ENCODE measurements at places on chromosomes 16 and 17. TPM values are rescaled to one million over a fixed set of nuclear protein-coding genes. Genes with fewer than 3 reads are reported as not detected.

GRCh38 chr16:81313701-81314602, 810 bp upstream of the GAN start:
- DNase-seq = no peak

- DNase-seq = peak; percentile 83
These were observed 1.2 kb downstream of the JUP start for GRCh38 chr17:41785091-41785858.

GRCh38 chr16:50696575-50697420, 3.4 kb downstream of the NOD2 start:
- no peak for DNase-seq

DNA sequence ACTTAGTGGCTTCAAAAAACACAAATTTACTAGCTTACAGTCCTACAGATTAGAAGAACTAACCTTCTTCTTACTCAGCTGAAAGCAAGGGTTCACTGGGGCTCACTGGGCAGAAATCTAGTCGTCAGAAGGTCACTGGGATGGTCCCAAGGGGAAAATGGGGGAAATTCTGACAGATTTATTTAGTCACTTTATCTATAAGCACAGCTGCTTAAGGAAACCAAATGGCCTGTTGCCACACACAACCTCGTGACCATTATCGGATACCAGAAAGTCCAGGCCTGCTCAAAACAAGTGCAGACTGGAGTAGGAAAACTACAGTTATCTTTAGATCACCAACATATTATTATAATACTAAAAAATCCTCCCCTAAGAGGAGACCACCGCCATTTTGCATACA, 374.6 kb upstream of the ASIC2 start:
- DNase-seq = peak; percentile 6

DNA sequence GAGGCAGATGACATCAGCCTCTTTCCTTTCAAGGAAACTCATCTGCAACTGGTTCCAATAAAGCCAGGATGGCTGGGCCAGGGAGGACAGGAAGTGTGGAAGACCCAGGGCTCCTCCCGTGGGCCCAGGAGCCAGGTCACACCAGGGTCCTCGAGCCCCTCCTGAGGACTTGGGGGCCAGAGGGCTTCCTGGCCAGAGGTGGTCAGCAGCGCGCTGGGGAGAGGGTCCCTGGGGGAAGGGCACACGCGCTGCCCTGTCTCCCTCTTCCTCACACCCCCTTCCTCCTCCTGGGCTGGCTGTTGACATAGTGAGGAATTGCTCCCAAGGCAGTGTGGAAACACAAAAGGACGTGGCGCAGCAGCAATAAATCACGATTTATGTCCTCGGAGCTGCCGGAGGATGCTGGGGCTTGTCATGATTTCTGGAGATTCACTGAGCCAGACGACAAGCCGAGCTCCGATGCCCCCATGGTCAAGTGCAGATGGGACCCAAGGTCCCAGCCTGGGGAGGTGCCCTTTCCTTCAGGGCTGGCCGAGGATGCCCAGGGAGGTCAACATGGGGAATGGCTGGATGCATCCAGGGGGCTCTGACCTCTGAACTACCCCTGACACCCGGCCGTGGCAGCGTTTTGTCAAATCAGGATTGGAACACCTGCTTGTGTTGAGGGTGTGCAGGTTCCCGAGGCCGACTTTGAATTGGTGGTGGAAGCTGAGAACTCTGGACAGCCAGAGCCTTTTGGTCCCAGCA, 152.6 kb downstream of the IRF8 start:
- no peak for DNase-seq

DNA sequence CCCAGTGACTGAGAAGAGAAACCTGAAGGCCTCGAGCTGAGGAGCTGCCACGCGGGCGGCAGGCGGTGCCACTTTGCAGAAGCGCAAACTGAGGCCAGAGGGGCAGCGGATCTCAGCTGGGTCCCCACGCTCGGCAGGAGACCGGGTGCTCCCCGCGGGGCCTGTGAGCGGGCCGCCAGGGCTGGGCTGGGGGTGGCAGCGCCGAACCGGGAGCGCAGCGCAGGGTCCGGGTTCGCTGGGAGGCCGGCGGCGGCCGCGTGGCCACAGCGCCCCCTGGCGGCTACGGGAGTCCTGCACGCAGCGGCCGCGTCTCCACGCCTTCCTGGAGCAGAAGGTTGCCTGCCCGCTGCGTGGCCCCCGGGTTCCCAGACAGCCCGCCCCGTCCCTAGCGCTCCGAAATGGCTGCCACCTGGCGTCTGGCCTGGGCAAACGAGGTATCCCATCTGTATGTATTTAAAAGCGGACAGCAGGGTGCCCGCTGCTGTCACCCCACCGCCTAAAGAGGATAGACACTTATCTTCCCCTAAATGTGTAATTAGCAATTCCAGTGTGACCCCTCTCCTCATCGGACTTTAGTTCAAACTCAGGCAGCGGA, 96.1 kb upstream of the CDH5 start:
- peak; percentile 53 for DNase-seq

GRCh38 chr16:19644877-19645276, 73.2 kb downstream of the KNOP1 start:
- DNase-seq = no peak

DNA sequence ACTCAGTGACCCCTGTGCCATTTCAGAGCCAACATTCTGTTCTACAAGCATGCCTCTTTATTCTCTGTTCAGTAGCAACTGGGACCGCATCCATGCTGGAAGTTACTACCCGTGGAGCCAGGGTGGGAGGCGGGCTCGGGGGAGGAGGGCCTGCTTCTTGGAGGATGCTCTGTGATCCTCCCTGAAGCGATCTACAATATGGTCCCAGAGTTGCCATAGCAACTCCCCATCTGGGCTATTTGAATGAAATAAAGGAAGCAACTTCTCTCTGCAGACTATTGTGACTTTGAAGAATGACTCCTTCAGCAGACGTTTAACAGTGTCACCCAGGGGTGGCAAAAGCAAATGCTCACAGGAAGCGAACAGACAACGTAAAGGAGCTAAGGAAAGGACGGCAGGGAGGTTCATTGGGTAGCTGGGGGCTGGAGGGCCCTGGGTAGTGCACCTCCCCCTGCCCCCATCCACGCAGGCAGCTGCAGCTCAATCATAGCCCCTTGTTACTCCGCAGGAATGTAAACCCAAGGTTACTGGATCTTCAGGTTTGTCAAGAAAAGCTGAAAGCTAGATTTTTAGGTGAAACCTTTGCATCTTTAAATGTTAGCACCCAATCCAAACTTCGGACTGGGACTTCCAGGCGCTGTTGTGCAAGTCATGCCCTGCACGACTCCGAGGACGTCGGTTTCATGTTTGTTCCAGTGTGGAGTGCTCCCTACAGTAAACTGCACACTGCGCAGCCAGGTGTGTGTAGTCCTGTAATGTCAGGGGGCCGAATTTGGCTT, 51.1 kb upstream of the MEAK7 start:
- no peak for DNase-seq

- DNase-seq = no peak
These were observed at the start of gene TMEM95 for GRCh38 chr17:7355053-7355452. Gene TMEM95, plus strand, starts transcription at chr17:7355156. Its CDS starts 49 bp downstream, at chr17:7355205.

- no peak for DNase-seq
These were observed 70.6 kb downstream of the AMFR start for GRCh38 chr16:56354746-56355145.

GRCh38 chr17:57260325-57261083, 4.2 kb downstream of the MSI2 start:
- no peak for DNase-seq

DNA sequence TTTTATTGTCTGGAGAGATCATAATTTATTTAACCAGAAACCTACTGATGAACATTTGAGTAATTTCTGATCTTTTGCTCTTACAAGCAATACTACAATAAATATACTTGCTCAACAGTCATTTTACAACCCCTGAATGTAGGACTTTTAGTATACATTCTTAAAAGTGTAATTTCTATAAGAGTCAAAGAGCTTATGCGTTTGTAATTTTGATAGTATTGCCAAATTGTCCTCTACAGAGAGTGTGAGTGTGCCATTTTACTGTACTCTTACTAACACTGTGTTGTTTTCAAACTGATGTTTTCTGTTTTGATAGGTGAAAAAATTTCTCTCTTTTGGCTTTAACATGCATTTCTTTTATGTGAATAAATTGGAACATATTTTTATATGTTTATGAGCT, 139.1 kb downstream of the FTO start:
- DNase-seq = no peak

DNA sequence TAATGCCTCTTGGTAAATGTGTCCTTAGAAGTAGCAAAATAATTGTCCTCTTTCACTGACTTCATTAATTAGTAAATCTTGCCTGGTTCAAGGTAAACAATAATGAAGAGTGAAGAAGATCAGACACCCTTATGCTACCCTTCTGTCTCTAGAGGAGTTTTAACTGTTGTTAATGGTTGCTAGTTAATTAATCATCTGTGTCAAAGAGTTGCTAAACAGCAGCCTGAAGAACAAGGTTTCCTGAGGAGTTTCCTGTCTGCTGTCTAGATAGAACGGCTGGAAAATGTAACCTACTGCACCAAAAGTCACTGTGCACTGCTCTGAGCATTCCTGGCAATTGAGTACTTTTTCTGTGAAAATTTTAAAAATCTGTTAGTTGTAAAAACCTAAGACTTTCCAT, 131.3 kb downstream of the NLK start:
- peak; percentile 81 for DNase-seq

DNA sequence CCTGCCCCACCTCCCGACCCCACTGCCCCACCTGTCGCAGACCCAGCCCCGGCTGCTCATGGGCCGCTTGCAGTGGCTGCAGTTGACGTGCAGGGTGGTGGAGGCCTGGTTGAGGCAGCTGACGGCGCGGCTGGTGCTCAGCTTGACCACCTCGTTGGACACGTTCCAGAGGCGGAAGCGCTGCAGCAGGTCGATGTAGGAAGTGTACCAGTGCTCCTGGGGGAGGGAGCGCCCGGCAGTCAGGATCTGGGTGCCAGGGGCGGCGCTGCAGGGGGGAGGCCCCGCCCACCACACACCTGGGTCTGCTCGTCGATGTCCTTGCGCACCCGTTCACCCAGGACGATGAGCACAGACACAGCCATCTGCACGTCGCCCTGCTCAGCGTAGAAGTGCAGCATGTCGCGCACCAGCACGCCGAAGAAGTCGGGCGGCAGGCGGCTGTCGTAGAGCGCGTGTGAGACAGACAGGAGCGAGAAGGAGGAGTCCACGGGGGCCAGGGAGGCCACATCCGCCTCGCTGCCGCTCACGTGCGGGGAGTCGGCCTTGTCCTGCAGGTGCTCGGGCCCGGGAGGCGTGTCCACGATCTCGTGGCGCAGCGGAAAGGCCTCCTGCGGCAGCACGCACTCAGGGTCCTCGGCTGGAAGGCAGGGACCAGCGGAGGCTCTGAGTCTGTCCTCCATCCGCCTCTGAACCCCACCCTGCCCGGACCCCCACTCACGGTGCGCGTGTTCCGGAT, 995 bp upstream of the JMJD8 start:
- DNase-seq = no peak

- DNase-seq = peak; percentile 44
These were observed 992 bp downstream of the GDPD1 start for GRCh38 chr17:59221159-59221847.

GRCh38 chr17:48261297-48261880, 153.8 kb downstream of the SNX11 start:
- DNase-seq = no peak

GRCh38 chr16:6232056-6232455, 1100.6 kb upstream of the RBFOX1 start:
- DNase-seq = no peak

DNA sequence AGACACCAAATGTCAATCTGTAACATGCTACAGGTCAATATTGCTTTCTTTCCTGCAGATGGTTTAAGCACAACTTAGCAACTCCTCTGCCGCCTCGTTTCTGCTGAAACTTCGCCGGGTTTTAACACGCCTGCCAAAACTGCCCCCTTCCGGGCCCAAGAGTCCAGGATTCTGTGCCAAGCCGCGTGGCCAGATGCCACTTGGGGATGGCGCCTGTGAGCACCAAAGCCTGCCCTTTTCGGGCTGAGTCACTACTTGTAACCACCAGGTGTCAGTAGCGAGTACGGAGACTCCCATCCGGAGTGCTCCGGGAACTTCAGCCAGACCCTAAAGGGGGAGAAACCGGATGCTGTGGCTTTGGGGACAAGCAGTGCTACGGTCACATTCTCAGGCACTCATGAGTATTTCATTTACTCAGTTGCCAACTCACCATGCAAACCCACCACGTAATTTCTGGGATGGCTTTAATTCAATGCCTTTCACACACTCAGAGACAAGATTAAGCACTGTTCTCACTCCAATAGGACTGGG, 7.8 kb downstream of the PMP22 start:
- peak; percentile 70 for DNase-seq

GRCh38 chr16:69111876-69112230, 6.4 kb downstream of the HAS3 start:
- no peak for DNase-seq

- no peak for DNase-seq
These were observed 22.8 kb downstream of the RAB40B start for GRCh38 chr17:82675476-82676245.

DNA sequence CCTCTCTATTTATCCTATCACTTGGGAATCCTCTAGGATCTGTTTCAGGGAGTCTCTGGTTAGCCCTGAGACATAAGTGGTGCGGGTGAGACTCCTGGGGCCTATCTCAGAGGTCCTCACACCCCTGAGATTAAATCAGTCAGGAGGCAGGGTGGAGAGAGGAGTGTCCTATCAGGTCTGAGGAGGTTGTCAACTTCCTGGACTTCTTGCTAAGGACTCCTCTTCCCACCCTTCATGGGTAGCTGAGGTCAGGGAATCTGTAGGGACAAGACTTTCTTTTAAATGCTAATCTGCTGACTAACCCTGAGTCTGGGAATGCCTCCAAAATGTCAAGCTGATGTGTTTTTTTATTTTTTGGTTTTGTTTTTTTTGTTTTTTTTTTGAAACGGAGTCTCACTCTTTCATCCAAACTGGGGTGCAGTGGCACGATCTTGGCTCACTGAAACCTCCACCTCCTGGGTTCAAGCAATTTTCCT, 6.6 kb upstream of the ARMC5 start:
- peak; percentile 25 for DNase-seq

The KRTAP4-1 gene
- polyA plus RNA-seq = not detected

The CDYL2 gene
- 4.6 TPM for polyA plus RNA-seq

The MPO gene
- polyA plus RNA-seq = 0.02 TPM

The ANKFN1 gene
- polyA plus RNA-seq = 0.15 TPM

The ZNF830 gene
- polyA plus RNA-seq = 2.2 TPM

The MARVELD3 gene
- polyA plus RNA-seq = not detected

The MPV17L gene
- polyA plus RNA-seq = 0.06 TPM

The PRR29 gene
- polyA plus RNA-seq = 0.39 TPM

The DUS2 gene
- 14.7 TPM for polyA plus RNA-seq

The USP6 gene
- under 0.01 TPM for polyA plus RNA-seq

The OTOP2 gene
- polyA plus RNA-seq = not detected
